ENCODE measurements at places on chromosomes 5 and 9. TPM values are rescaled to one million over a fixed set of nuclear protein-coding genes. Genes with fewer than 3 reads are reported as not detected.

LMX1B gene
- 0.13 TPM for total RNA-seq

OR1J2 gene
- total RNA-seq: not detected

SPATA31A1 gene
- total RNA-seq: not detected

RGP1 gene
- 53.9 TPM for total RNA-seq

SPINK13 gene
- total RNA-seq: not detected

ECSCR gene
- 7.4 TPM for total RNA-seq

NPR3 gene
- total RNA-seq: 0.20 TPM

NUTM2G gene
- total RNA-seq: not detected

PCDHGA9 gene
- total RNA-seq: 1.1 TPM

AGXT2 gene
- 0.16 TPM for total RNA-seq

HCN1 gene
- 0.11 TPM for total RNA-seq

SPATA31E1 gene
- total RNA-seq: not detected

SPINK7 gene
- total RNA-seq: not detected

EIF4E1B gene
- not detected for total RNA-seq

ADAMTSL1 gene
- 14.7 TPM for total RNA-seq

DPYSL3 gene
- 8.8 TPM for total RNA-seq

N4BP3 gene
- total RNA-seq: 3.3 TPM

ASPN gene
- 0.40 TPM for total RNA-seq

TMEM252 gene
- not detected for total RNA-seq

FAM221B gene
- total RNA-seq: 0.05 TPM

OLFML2A gene
- total RNA-seq: 12.1 TPM

JAKMIP2 gene
- total RNA-seq: 1.3 TPM

PCDHB11 gene
- total RNA-seq: 2.2 TPM

RASEF gene
- 38.9 TPM for total RNA-seq

TIMD4 gene
- total RNA-seq: 0.42 TPM

VCAN gene
- 9.8 TPM for total RNA-seq

C9orf152 gene
- 72.6 TPM for total RNA-seq

IFNA16 gene
- not detected for total RNA-seq

NRG2 gene
- total RNA-seq: 0.48 TPM

ELP1 gene
- total RNA-seq: 11.8 TPM

STKLD1 gene
- not detected for total RNA-seq

RGS14 gene
- 9.1 TPM for total RNA-seq

FOXI1 gene
- 0.16 TPM for total RNA-seq

NUDT2 gene
- total RNA-seq: 28.4 TPM

CARTPT gene
- 2.4 TPM for total RNA-seq

MELK gene
- 11.9 TPM for total RNA-seq

SPINK6 gene
- total RNA-seq: 0.45 TPM

MVB12B gene
- 9.8 TPM for total RNA-seq

FSTL4 gene
- 0.89 TPM for total RNA-seq

TRIM36 gene
- 26.9 TPM for total RNA-seq

DPM2 gene
- 38.9 TPM for total RNA-seq

LYRM7 gene
- 12.1 TPM for total RNA-seq

SYNPO gene
- total RNA-seq: 32.4 TPM

SPATA31A3 gene
- total RNA-seq: not detected

TAS2R1 gene
- not detected for total RNA-seq

S100Z gene
- not detected for total RNA-seq

SHB gene
- 24.0 TPM for total RNA-seq

TRIM14 gene
- total RNA-seq: 44.6 TPM

LCN1 gene
- total RNA-seq: not detected

GPRIN1 gene
- total RNA-seq: 3.1 TPM

All from colonic mucosa (tissue), 4 donors.